Bronchial epithelial cell (primary cell): ENCODE measurements at places on chromosomes 13 and 19. TPM values are rescaled to one million over a fixed set of nuclear protein-coding genes. Genes with fewer than 3 reads are reported as not detected.

The CA11 gene
- total RNA-seq = 2.4 and 4.4 TPM in 2 replicates

The KLK14 gene
- total RNA-seq = not detected in 2 replicates

The ZNF208 gene
- 0.79 and 1.3 TPM in 2 replicates for total RNA-seq

The NCAN gene
- total RNA-seq = not detected in 2 replicates

The FPR1 gene
- total RNA-seq = not detected in 2 replicates

The STAP2 gene
- total RNA-seq = 83.2 and 132 TPM in 2 replicates

The OR4F17 gene
- not detected in 2 replicates for total RNA-seq

The SMIM44 gene
- not detected in 2 replicates for total RNA-seq

The SLC25A41 gene
- total RNA-seq = not detected in 2 replicates

The ZNF253 gene
- 2.1 and 3.6 TPM in 2 replicates for total RNA-seq
